ENCODE measurements at places on chromosomes 7 and 10.
A peak's percentile ranks its signal among the peaks of the same experiment; 100 is the strongest.

DNA sequence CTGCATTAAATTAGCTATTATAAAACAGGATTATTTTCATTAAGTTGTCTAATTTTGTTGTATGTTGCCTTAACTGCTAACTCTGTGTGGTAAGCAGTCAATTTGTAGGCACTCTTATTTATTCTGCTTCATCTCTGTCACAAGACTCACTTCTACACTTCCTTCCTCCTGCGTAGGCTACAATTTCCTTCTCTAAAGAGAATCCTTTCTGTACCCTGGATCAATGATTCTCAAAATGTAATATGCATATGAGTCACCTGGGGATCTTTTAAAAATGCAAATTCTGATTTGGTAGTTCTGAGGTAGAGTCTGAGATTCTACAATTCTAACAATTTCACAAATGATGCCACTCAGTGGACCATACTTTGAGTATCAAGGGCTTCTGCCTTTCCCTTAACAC, 4.4 kb upstream of the UBE2D1 start:
- no peak for DNase-seq

- no peak for DNase-seq
Observed at GRCh38 chr10:82071231-82071630, 196.2 kb downstream of the NRG3 start.

DNA sequence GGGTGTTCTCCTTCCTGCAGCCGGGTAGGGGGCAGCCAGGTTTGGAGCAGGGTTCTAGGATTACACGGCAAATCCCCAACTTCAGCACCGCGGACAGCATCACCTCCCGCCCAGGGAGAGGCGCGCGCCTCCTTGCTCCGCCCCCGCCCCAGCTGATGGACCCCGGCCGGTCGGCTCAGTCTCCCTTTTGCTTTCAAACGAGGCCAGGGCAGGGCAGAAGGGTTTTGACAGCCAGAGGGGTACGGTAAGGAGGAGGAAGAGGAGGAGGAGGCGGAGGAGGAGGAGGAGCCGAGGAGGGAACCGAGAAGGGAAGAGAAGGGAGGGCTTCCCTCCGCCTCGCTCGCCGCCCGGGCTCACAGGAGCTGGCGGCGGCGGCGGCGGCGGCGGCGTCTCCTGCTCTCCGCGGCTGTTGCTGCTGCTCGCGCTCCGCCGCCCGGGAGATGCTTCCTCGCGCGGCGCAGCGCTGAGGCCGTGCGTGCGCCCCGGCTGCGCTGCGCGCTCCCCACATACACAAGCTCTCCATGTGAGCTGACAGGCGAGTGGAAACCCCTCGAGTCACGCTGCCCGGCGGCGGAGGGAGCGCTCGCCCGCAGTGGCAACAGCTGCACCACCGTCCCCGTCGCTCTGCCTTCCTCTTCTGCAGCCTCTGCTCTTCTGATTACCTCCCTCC, 615 bp upstream of the CNTNAP2 start:
- DNase-seq: no peak

DNA sequence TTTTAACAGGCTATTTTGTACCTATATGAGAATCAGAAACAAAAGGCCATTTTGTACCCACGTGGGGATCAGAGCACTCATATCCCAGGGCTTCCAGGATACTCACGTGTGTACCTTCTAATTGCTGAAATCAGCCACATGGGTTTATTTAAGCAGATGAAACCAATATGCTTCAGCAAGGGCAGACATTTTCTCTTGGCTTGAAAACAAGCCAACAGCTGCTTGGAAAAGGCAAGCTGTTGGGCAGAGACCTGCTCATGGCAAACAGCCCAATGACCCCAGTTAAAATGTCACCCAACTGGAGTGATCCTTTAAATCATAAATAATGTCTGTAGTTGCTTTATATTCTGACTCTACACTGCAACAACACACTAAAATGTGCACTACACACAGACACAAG, 26.5 kb upstream of the TOMM7 start:
- no peak for DNase-seq

GRCh38 chr7:111312966-111313365, 222.0 kb downstream of the LRRN3 start:
- DNase-seq: no peak

DNA sequence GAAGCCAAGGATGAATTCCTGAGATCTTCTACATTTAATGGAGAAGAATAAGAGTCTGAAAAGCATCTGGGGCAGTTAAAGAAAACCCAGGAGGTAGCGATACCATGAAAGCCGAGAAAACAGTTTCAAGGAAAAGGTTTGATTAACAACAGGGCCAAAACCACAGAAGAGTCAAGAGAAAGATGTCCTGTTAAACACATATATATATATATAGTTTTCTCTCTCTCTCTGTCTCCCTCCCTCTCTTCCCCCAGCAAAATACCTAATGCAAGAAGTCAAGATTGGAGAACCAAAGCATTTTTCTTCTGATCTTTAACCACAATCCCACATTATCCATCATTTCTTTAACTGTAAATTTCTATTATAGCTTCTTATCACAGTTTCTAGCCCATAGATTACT, 261.4 kb downstream of the SNX13 start:
- DNase-seq: no peak

DNA sequence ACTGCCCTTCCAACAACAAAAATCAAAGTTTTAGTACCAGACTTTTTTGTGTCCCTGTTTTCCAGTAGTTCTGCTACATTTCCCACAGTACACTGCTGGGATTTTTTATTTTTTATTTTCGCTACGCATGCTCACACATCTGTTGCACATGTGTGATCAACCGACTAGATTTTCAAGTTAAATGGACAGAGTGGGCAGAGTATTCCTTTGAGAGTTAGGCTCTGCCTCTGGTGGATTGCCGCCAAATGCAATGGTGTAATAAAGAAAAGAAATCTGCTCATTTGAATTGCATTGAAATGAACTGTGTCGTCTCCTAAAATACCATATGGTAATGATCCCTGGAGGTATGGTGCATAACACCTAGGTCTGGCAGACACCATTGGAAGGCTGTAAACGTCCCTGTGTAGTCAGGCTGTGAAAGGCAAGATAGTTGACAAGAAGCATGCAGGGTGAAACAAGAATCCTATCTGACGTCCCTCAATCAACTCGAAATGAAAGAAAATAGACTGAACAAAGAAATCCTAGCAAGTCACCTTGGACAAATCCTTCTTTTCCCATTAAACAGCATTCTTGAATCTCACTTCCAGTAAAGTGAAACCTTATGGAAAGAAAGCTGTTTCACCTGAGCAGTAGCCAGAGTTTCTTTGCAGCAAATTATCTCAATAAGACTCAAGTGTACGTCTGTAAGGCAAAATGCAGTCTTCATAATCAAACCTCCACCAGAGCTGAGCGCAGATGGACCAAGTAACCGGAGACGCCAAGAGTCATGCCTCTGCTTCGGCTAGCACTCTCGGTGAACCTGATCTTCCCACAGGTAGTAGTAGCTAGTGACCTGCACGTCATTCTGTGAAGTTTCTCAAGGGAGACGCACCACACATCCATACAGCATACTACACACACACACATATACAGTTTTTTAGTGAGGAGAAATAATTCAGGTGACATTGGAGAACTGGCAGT, 357.3 kb downstream of the CRPPA start:
- DNase-seq: no peak

GRCh38 chr7:146698995-146699610, 582.5 kb downstream of the CNTNAP2 start:
- no peak for DNase-seq

DNA sequence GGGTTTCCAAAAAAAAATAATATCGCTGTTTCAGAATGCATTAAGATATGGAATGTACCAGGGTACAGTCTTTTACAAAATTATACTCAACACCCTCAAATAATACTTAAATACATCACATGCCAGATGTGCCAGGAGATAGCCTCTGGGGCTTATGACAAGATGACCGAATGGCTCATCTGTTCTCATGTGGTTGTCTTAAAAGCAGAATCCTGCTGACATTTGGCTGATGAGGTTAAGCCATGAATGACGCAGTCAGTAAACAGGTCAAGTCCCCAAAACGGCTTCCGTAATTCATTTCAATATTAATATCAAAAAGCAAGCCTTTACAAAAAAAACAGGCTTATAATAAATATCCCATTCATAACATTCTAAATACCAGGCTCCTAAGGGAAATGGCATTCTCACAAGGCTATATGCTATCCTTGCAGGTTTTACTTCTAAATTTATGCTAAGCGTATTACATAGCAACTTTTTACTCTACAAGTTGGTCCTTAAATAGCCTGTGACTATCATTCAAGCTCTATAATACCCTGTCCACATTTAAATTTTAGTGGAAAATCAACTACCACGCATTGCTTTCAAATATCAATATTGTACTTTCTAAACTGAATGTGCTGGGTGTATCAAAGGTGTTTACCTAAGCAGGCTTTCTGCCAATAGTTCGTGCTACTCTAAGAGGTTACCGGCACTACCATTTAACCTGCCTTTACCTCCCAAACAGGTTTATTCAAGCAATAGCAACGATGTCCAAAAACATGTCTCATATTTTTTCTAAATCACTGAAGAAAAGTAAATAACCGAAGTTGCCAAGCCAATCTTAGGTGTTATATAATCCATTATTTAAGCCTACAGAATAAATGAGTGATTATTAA, 15.6 kb downstream of the SMURF1 start:
- DNase-seq: no peak

DNA sequence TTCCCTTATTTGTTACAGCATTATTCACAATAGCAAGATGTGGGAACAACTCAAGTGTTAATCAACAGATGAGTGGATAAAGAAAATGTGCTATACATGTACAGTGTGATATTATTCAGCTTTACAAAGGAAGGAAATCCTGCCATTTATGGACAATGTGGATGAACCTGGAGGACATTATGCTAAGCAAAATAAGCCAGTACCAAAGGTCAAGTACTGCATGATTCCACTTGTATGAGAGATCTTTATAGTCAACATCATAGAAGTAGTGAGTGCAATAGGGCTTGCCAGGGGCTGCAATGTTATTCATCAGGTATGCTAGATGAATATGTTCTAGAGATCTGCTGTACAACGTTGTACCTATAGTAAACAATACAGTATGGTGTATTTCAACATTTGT, 138.5 kb upstream of the AGR3 start:
- no peak for DNase-seq

- no peak for DNase-seq
Observed at GRCh38 chr7:106864298-106865081, 592 bp upstream of the PIK3CG start.

GRCh38 chr7:47394751-47395252, 187.1 kb downstream of the TNS3 start:
- no peak for DNase-seq

DNA sequence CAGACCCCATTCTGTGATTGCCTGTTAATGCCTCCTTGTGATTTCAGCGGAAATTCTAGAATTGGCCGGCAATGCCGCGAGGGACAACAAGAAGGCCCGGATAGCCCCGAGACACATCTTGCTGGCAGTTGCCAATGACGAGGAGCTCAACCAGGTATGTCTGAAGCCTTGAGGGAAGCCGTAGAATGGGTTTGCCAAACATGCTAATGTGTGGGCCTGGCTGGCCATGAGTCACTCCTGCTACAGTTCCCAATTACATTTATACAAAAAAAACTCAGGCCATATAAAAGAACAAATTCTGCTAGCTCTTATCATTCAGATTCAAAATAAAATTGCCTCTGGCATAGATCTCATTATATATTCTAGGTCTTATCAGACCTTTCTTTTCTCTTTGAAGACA, 37.4 kb downstream of the MACROH2A2 start:
- peak; percentile 33 for DNase-seq

All from trophoblast cell (in vitro differentiated cells and primary cell).